ENCODE measurements at places on chromosomes 12 and 14.

- DNase-seq = no peak
Measured at GRCh38 chr12:51183816-51184215, 10.9 kb upstream of the TFCP2 start.

- peak; percentile 40 for DNase-seq
Measured at GRCh38 chr12:55142669-55143565, 16.7 kb downstream of the OR9K2 start.

GRCh38 chr14:32055175-32055574 lies 21.9 kb upstream of the ARHGAP5 start:
- DNase-seq = no peak

GRCh38 chr14:96576359-96576758 lies 74.2 kb downstream of the PAPOLA start:
- no peak for DNase-seq

GRCh38 chr12:75129275-75129674 lies 80.4 kb downstream of the KCNC2 start:
- DNase-seq = no peak

GRCh38 chr14:105069871-105070759 lies 4.9 kb upstream of the GPR132 start:
- DNase-seq = peak; percentile 53

- DNase-seq = no peak
Measured at GRCh38 chr12:120470150-120470784, 719 bp upstream of the SRSF9 start.

DNA sequence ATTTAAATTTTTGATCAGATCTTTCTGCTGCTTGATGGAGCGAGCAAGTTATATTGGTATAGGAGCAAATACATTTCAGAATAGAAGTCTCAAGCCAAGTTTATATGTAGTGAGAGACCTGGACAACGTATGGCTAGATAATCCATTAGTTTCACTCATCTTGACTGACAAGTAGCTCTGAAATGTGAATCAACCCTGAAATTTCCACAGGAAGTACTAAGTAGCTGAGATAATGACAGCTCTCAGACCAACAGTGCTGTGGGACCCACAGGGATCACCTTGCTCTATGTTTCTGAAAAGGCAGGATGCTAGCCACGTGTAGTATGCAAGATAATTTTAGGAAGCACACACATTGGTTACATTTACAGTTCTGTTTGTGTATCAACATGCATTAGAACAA lies 258.6 kb upstream of the FOXN3 start:
- no peak for DNase-seq

DNA sequence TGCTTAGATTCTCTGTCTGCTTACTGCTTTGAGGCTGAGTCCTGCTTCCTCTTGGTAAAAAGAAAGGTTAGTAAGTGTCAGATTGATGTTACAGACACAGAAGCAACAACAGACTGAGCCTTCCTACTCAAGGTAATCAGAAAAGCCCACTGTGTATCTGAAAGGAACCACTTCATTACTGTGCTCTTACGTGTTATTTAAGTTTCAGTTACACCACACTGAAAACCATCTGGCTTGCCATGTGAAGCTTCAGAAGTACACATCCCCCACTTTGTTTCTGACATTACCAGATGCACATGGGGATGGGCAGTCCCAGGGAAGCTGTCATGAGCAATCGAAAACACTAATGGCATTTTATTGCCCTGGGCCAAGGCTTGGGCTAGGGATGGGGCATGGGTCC lies 1290.1 kb downstream of the AACS start:
- no peak for DNase-seq

DNA sequence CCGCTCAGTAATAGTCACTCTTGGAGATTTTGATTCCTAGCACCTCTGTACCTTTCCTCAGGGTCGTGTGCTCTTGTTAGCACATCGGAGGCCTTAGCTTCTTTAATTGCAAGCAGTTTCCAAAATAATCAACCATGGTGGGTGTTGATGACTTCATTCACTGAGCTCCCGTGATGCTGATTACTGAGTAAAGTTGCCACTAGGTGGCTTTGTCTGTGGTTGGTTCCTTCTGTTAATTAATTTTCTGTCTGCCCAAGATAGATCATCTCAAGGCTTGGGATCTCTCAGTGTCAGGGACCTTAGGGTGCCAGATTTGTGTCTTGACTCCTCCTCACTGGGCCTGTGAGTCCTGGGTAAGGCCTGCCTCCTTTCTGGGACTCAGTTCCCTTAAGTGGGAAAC lies 54.3 kb downstream of the PTPN11 start:
- no peak for DNase-seq

- no peak for DNase-seq
Measured at GRCh38 chr14:81273961-81274575, 53.3 kb upstream of the GTF2A1 start.

DNA sequence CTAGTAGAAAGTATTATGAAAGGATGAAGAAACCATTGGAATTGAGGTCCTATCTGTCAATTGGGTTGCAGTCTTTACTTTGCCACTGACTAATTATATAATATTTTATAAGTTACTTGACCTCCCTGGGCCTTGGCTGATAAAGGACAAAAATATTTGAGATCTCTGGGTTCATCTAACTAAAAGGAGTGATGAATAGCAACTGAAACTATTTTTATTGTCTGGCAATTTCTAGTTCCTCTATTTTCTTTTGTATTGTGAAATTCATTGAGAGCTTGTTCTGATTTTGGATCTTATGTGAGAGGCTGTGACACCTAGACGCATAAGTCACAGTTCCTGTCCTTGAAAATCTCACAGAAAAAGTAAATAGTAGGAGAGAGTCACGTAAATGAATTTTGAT lies 415.7 kb upstream of the ATP2B1 start:
- no peak for DNase-seq

DNA sequence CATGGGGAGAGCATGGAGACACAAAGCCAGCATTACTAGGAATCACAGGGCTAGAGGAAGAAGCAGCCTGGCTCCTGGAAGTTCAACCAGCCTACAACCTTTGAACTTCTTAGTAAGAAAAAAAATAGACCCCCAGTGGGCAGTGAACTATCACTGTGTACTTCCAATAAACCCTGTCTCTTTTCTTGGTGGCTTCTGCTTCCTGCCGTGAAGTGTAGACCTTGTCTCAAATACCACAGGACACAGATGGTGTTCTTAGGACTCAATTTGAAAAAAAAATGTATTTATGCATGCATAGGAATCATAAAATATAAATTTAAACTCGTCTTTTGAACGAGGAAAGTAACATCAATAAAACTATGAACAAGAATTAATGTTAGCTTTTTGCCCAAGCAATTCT lies 3.6 kb upstream of the PTGER2 start:
- no peak for DNase-seq

DNA sequence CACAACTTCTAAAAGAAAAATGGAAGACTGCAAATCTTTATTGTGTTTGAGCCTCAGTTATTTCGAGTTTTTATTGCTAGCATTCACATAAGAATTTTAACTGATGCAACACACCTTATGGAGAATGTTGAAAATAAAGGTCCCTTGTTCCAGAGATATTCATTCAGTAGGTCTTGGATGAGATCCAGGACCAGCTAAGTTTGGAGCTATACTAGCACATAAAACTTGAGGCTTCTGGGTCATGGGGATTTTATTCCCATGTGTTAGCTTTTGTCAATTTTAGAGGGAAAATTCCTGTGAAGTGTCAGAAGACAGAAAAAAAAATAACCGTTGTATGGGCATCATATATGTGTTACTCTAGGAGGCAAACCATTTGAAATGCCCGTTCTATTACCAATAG lies 693.2 kb upstream of the MIS18BP1 start:
- DNase-seq = no peak

DNA sequence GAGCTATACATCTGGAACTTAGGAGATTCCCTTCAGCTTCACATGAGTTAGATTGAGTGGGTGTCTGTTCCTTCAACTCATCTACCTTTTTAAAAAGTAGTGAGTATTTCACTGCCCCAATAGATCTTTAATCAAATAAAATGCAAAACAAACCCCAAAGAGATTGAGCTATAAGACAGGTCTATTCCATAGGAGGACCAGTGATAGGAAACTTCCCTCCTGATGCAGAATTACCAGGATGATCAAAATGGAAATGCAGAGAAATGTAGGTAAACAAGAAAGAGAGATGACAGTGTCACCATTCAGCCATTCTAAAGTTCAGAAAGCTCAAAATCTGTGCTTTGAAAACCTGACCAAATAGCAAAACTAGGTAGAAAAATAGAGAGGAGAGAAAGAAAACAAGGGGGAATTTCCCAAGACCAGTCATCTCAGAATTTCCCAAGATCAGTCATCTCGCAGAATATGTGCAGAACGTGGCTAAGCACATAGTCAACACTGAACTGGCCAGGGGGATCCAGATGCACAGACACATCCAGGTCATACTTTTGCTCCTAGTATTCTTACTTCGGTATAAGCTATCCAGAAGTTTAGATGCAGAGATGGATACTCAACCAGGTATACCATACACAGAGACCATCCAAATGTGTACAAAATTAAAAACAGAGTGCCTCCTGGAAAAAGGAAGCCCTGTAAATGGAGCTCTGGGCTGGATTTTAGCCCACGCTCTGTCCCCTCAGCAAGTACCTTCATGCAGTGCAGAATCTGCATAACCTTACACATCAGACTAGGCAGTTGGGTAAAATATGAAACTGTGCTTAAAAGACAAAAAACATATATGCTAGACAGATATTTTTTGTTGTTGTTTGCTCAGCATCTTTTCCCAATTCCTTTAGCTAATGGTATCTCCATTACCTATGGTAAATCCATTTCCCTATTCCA lies 27.4 kb downstream of the SLC41A2 start:
- DNase-seq = peak; percentile 14

- no peak for DNase-seq
Measured at GRCh38 chr12:124556896-124557501, 10.4 kb downstream of the NCOR2 start.

- DNase-seq = no peak
Measured at GRCh38 chr12:130478786-130479185, 141.1 kb downstream of the PIWIL1 start.

- peak; percentile 28 for DNase-seq
Measured at GRCh38 chr14:24311837-24312615, 724 bp downstream of the LTB4R start.

DNA sequence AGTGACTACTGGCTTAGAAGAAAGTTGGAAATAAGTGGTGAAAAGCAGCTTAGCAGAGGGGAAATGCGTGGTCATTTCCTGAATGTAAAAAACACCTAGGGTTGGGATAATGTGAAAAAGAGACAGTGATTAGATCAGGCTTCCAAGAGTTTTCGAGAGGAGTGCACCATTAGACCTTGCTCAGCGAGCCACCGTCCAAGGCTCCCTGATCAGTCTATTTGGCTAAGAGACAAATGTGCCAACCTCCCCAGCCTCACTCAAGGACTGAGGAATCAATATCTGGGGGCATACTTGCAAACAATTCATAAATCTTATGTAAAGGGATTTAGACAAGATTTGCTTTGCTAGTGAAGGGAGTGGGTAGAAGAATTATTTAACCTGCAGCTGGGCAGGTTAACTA lies 594.5 kb downstream of the NRXN3 start:
- DNase-seq = no peak

- no peak for DNase-seq
Measured at GRCh38 chr14:71511152-71511551, 421.1 kb upstream of the RGS6 start.

- no peak for DNase-seq
Measured at GRCh38 chr12:127819056-127819455, 447.9 kb upstream of the TMEM132C start.

GRCh38 chr14:96901227-96901626 lies 104.0 kb downstream of the VRK1 start:
- no peak for DNase-seq

All from CD4-positive, alpha-beta T cell treated with Interleukin-2 at 100 ng/mL for 4 hours (primary cell).